ENCODE measurements at places on chromosomes 4 and X.
A peak's percentile ranks its signal among the peaks of the same experiment; 100 is the strongest.

DNA sequence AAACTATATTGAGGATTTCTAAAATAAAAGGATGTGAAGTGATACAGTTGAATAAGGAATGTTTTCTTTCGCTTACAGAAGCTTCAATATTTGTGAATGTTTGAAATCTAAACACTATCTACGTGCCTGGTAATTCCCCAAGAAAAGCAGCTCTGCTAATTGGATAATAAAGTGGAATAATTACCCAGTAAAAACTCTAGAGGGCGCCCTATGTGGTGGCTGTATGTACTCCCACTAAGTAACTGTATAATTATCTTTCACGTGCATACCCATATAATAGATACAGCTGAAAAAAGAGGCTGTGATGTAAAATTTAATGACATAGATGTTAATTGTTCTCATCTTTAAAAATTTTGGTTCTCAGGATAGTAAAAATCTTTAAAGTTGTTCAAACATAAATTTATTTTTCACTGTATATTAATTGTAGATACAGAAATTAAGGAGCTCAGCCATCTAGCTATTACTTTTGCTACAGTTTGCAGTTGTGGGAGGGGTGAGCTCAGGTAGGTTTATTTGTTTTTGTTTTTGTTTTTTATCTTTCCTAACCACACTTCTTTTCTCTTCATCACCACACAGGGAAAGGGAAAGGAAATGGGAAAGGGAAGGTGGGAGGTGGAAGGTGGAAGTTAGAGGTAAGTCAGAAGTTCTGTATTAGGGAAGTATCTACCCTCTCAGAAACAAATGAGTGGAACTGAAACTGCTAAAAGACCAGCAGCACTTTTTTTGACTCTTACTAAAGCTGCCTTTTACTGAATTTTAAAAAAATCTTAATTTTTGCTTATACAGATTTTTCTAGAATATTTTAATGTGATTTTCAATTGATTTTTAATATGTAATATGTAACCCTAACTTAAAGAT, 151.7 kb upstream of the RPS6KA6 start:
- no peak for DNase-seq
- no peaks in the 10 kb centered on the region for H3K36me3 ChIP-seq
- no peaks in the 10 kb centered on the region for H3K27me3 ChIP-seq
- H3K4me1 ChIP-seq = no peaks in the 10 kb centered on the region
- H3K4me3 ChIP-seq = no peak overlapping the region
- H3K27ac ChIP-seq = no peak overlapping the region

GRCh38 chr4:118915468-118915867, 26.8 kb downstream of the SYNPO2 start:
- H3K27me3 ChIP-seq = no peaks in the 10 kb centered on the region
- no peaks in the 10 kb centered on the region for H3K36me3 ChIP-seq
- H3K27ac ChIP-seq = no peak overlapping the region
- H3K4me3 ChIP-seq = no peak overlapping the region
- no peak for DNase-seq

GRCh38 chr4:132642016-132642817, 506.9 kb upstream of the PCDH10 start:
- no peaks in the 10 kb centered on the region for H3K4me1 ChIP-seq
- H3K36me3 ChIP-seq = no peaks in the 10 kb centered on the region
- no peak for DNase-seq
- H3K4me3 ChIP-seq = no peak overlapping the region

GRCh38 chr4:183426507-183426906, 17.9 kb upstream of the CDKN2AIP start:
- DNase-seq = no peak
- no peaks in the 10 kb centered on the region for H3K4me1 ChIP-seq
- no peak overlapping the region for H3K4me3 ChIP-seq
- no peaks in the 10 kb centered on the region for H3K36me3 ChIP-seq
- no peaks in the 10 kb centered on the region for H3K27me3 ChIP-seq

DNA sequence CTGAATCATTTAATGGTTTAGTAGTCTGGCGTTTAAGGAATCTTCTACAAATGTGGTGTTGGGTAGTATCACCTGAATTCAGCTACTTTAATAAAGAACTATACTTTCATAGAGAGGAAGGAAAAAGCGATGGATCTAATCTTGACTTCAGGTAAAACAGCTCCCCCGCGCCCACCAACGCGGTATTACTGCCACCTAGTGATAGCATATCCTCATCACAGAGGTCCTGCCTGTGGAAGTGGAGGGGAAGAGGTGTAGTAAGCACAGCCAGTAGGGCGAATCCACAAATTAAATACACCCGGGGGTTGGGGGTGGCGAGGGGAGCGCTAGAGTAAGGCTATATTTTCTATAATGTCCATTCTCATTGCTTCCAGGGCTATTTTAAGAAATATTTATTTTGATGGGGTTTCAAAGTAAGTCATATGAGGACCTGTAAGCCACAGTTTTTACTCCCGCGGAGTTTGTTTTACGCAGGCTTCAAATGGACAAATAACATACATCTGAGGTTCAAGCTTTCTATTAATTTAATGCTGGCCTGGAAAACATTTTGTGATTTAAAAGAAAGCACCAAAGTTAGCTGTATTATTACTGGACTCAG, 8.3 kb upstream of the DAPP1 start:
- no peaks in the 10 kb centered on the region for H3K36me3 ChIP-seq
- H3K27ac ChIP-seq = no peak overlapping the region
- H3K4me1 ChIP-seq = no peaks in the 10 kb centered on the region
- peak; percentile 44 for DNase-seq

DNA sequence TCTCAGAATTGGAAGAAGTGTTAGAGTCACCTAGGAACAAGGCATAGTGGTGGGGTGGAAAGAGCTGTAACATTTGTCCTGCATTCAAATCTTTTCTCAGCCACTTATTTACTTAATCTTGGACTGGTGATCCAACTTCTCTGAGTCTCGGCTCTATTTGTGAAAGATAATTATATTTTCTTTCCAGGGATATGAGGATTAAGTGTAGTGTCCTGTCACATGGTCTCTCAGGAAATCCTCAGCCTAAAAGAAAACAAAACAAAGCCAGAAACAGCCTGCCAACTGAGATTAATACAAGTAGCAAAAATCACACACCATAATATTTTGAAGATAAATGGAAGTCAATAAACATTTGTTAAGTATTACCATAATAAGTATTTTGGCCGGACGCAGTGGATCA, 33.3 kb upstream of the ETNPPL start:
- H3K4me1 ChIP-seq = peaks cover 26% of the 10 kb centered on the region
- no peaks in the 10 kb centered on the region for H3K27me3 ChIP-seq
- no peak for DNase-seq
- H3K36me3 ChIP-seq = no peaks in the 10 kb centered on the region
- H3K4me3 ChIP-seq = no peak overlapping the region
- peak overlapping the region; percentile 78 for H3K27ac ChIP-seq

- no peak overlapping the region for H3K27ac ChIP-seq
- no peaks in the 10 kb centered on the region for H3K27me3 ChIP-seq
- H3K4me1 ChIP-seq = peaks cover 8% of the 10 kb centered on the region
- no peaks in the 10 kb centered on the region for H3K36me3 ChIP-seq
Observed at GRCh38 chr4:8577972-8578371, 2.2 kb upstream of the GPR78 start.

GRCh38 chr4:185672151-185672550, 136.8 kb upstream of the PDLIM3 start:
- DNase-seq = no peak
- H3K27ac ChIP-seq = no peak overlapping the region
- no peak overlapping the region for H3K4me3 ChIP-seq

DNA sequence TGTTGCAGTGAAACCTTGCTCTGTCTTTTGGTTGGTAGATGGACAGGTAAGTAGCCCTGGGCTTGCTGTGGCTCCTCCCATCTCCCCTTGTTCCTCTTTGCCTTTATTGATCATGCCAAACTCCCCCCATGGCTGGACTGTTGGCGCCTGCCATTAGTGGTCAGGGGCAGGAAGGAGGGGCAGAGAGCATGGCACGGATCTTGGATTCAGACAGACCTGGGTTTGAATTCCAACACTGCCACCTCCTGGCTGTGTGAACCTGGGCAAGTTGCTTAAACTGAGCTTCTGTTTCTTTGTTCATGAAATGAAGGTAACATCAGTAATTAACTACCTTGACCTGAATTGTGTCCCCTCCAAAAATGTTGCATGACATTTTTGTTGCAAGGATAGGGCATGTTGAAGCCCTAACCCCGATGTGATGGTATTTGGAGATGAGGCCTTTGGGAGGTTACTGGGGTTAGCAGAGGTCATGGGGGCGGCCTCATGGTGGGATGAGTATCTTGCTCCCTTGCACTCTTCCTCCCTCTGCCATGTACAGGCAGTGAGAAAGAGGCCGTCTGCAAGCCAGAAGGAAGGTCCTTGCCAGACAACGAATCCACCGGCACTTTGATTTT, 6.0 kb downstream of the SLC2A9 start:
- peak; percentile 72 for DNase-seq
- H3K27ac ChIP-seq = no peak overlapping the region
- no peaks in the 10 kb centered on the region for H3K27me3 ChIP-seq

DNA sequence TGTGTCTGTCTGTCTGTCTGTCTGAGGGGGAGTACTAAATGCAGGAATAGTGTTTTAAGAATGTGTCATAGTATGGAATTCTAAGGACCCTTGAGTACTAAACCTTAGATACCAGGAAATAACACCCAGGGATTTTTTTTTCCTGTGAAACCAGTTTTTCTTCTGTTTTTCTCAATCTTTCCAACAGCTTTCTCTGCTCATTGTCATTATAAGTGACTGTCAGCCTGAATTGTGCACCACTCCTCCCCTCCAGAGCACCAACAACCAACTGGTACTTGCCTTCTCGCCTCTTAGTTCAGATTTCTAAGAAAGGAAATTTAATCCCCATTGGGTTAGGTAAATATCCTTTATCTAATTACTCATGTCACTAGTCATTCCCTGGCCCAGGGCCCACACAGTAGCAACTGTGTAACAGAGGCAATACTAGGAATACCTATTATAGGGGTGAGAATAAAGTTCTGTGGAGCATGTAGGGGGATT, 320.6 kb downstream of the ADGRL3 start:
- H3K4me1 ChIP-seq = no peaks in the 10 kb centered on the region
- no peak overlapping the region for H3K4me3 ChIP-seq
- DNase-seq = no peak
- no peaks in the 10 kb centered on the region for H3K36me3 ChIP-seq
- no peak overlapping the region for H3K27ac ChIP-seq
- no peaks in the 10 kb centered on the region for H3K27me3 ChIP-seq

DNA sequence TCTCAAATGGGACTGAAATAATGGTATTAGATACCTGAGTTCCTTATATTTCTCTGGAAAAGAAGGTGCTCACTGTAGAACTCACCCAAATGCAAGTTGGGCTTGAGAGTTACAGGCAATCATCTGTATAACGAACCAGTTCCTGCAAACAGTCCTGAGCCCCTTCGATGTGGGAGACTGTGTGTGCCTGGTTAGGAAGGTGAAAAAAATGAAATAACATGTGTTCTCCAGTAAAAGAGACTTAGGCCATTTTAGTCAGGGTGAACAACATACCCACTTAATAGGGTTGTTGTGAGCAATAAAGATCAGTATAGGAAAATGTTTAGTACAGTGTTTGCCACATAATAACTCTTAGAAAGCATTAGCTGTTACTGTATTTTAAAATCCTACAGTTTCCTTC, 23.4 kb downstream of the STIM2 start:
- H3K36me3 ChIP-seq = no peaks in the 10 kb centered on the region
- DNase-seq = no peak
- no peaks in the 10 kb centered on the region for H3K4me1 ChIP-seq
- H3K27ac ChIP-seq = no peak overlapping the region
- no peak overlapping the region for H3K4me3 ChIP-seq

- DNase-seq = no peak
- no peaks in the 10 kb centered on the region for H3K27me3 ChIP-seq
- no peaks in the 10 kb centered on the region for H3K36me3 ChIP-seq
- no peak overlapping the region for H3K4me3 ChIP-seq
- no peak overlapping the region for H3K27ac ChIP-seq
Observed at GRCh38 chr4:11543706-11544105, 115.0 kb upstream of the HS3ST1 start.

DNA sequence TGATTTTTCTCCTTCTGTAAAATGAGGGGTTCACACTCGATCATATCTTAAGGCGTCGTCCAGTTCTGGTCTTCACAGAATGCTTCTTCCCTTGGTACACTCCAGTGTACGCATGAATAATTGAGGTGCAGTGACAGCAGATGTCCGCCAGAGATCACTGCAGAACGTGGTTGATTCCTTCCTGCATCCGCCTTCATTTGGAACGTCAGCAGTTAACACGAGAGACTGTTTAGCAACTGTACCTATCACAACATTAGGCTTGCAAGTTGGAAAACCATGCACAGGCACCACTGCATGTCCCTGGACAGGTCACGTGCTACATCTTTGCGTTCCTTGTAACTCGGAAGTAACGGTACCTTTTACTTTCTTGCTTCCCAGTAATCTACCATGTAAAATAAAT, 66.0 kb upstream of the GEMIN8 start:
- H3K27me3 ChIP-seq = no peaks in the 10 kb centered on the region
- no peaks in the 10 kb centered on the region for H3K4me1 ChIP-seq
- H3K4me3 ChIP-seq = no peak overlapping the region

DNA sequence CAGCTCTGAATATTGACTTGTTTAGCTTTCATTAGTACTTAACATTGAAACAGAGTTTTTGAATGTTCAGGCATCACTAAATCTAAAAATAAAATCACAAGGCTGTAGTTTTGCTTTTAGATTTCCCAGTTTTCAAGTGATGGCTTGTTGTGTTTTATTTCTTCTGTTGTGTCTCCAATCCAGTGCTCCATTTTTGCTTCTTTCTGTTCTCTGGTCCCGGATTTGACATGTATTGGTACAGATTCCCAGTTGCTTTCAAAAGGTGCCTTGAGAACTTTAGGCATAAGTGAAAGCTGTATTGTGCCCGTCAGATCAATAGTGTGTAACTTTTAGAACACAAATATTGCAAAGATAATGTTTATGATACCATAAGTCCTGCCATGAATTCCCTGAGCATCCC, 53.2 kb downstream of the ARHGAP10 start:
- no peaks in the 10 kb centered on the region for H3K36me3 ChIP-seq
- no peak overlapping the region for H3K27ac ChIP-seq
- H3K4me3 ChIP-seq = no peak overlapping the region
- no peaks in the 10 kb centered on the region for H3K27me3 ChIP-seq

DNA sequence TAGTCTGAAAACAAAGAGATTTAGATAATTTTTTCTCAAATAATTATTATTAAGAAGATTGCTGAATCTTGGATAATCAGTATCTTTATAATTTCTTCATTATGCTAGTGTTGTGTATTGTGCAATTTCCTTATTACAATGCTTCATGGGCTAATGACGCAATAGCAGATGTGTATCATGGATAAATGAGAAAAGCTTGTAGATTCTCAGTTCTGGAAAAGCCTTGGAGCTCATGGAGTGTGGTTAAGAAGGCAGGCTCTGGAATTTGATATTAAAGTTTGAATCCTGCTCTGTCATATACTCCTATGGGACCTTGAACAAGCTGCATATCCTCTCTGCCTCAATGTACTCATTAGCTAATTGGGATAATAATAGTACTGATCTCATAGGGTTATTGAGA, 18.9 kb upstream of the CXCL8 start:
- DNase-seq = no peak
- H3K4me1 ChIP-seq = peaks cover 18% of the 10 kb centered on the region
- H3K4me3 ChIP-seq = no peak overlapping the region
- H3K36me3 ChIP-seq = no peaks in the 10 kb centered on the region
- H3K27me3 ChIP-seq = no peaks in the 10 kb centered on the region
